CD4-positive, alpha-beta T cell treated with Interleukin-12 subunit alpha and Interleukin-12 subunit beta, for 1 hour (primary cell): ENCODE measurements at places on chromosomes 6 and 20.

DNA sequence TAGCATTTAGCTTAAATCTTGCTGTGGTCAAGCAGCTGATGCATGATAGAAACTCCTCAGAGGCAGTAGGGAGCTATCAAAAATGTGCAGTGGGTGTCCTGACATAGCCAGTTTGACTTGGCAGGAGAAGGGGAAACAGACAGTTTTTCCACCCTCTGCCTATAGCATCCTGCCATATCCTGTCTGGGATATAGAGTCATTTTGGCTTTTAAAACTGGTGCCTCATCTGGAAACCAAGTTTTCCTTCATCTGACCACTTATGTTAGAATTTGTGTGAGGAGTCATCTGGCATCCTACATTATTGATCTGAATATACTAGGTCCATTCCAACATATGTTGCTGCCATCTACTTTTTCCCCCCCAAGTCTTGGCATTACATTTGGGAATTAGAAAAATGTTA lies 284.1 kb downstream of the CD109 start:
- no peak for DNase-seq

DNA sequence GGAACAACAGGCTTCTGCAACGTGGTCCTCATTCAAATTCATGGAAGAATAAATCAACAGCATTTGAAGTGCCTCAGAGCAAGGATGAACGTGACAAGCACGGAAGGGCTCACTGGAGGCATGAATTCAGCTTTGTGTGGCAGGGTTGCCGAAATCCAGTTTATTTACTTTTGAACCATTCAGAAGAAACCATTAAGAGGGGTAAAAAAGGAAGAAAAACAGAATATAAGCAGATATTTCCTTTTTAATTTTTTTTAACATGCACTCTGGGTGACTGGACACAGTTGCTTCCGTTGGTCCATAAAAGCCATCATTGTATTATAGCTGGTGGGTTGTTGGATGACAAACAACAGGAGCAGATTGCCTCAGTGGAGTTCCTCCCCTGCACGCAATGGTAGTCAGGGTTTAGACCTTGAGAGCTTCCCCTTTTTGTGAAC lies 17.3 kb upstream of the SNRPB2 start:
- no peak for DNase-seq

- DNase-seq, result no peak
Measured at GRCh38 chr6:153858529-153858928, 180.5 kb upstream of the OPRM1 start.

DNA sequence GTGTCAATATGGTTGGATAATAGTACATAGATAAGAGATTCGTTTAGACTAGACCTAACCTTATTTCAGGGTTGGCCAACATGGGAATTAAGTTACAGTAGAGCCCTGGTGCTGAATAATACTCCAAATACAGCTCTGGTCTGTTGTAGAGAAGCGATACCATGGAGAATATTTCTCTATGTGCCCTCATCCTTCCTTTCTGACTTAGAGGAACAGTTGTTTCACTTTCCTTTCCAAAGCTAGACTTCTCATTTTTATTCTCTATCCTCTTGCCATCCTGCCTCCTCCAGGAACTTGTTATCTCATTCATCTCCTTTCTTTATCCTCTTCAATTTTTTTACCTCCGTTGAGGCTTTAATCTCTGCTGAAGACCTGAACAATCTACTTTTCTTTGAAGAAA lies 68.9 kb downstream of the EDN1 start:
- DNase-seq, result no peak

DNA sequence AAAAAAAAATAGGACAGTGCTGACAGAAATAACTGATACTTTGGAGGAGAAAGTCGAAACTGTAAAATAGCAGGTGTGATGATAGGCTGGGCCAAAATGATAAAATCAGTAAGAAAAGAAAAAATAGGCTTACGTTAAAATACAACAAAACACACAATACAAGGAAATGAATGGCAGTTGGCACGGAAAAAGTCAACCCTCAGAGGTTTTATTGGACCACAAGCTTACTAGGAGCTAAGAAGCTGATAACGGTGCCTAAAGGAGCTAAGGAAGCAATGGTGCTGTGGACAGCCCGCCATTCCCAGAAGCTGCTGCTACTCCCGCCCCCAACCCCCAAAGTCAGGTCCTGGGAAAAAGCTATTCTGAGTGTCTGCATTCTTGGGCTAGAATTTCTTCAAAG lies 55.9 kb upstream of the RNF146 start:
- no peak for DNase-seq

DNA sequence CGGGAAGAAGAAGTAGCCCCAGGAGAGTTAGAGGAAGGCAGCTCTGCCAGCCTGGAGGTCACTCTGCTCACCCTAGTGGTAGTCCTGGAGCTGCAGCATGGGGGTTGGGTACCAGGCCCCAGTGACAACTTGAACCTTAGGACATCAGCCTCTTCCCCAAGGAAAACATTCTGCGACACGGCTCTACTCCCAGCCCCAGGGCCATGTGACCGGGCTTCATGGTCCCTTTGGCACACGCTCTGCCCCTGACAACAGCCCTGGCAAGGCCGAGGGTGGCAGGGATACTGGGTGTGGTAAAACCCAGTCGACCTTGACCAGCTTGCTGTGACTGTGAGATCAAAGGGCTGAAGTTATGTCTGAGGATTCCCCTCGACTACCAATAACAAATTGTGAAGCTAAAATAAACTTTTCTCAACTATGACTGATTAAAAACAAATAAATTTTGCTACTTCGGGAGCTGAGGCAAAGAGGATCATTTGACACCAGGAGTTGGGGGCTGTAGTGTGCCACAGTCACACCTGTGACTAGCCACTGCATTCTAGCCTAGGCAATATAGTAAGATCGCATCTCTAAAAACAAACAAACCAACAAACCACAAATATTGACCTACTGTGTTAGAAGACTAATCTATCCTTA lies 24.4 kb upstream of the ARID1B start:
- no peak for DNase-seq

- DNase-seq, result no peak
Measured at GRCh38 chr6:146297815-146298214, 245.8 kb upstream of the RAB32 start.

DNA sequence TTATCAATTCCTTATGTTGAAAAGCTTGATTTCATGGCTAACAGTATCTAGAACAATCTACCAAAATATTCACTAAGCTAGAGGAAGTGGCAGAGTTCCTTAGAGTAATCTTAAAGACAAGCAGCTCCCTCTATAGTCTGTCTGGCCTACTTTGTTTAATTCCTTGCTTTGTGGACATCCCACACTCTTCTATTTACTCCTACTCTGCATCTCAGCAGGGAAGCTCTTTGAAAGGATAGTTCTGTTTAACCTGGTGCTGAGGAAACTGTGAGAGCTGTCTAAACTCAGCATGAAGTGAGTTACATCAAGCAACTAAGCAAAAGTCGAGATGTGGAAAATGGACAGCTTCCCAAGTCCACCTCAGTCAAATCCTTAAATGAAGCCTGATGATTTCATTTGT lies 4.3 kb downstream of the REV3L start:
- DNase-seq, result peak; percentile 57

DNA sequence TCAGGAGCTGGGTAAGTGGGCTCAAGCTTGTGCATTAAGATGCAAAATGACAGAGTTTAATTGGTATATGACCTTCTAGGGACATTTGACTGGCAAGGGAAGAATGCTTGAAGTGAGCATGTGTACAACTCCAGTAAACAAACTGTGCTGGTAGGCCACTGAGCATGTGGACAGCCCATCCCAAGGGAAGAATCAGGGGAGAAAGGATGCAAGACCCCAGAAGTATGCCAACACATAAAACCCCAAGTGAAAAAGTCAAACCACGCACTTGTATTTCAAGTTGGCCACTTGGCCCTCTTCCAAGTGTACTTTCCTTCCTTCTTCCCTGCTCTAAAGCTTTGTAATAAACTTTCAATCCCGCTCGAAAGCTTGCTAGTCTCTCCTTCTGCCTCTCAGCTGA lies 10.4 kb upstream of the THBD start:
- no peak for DNase-seq

- no peak for DNase-seq
Measured at GRCh38 chr20:21713901-21714296, 8.4 kb downstream of the PAX1 start.

GRCh38 chr6:3579652-3580175 lies 122.9 kb upstream of the SLC22A23 start:
- no peak for DNase-seq

GRCh38 chr20:23085436-23086055 lies 578 bp downstream of the CD93 start:
- DNase-seq, result no peak

DNA sequence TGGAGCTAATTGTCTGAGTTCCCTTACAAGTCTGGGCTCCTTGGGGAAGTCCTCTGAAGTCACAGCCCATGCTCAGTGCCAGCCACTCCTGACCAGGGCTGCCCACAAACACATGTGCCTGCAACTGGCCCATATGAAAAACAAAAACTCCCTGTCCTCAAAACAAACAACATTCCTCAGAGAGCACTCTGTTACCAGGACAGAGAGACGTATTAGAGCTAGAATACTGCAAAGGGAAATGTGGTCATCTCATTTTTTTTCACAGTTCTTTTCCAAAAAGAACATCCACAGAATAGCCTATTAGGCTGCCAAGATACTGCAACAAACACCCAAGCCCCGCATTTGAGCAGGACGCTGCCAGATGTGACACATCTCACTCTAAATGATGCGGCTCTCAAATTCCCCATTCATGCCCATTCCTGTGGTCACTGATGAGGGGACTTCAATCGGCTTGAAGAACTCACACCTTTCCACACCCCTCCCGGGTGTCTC lies 71.1 kb downstream of the SLC22A23 start:
- no peak for DNase-seq

- no peak for DNase-seq
Measured at GRCh38 chr20:57881466-57882385, 171.9 kb upstream of the PMEPA1 start.

DNA sequence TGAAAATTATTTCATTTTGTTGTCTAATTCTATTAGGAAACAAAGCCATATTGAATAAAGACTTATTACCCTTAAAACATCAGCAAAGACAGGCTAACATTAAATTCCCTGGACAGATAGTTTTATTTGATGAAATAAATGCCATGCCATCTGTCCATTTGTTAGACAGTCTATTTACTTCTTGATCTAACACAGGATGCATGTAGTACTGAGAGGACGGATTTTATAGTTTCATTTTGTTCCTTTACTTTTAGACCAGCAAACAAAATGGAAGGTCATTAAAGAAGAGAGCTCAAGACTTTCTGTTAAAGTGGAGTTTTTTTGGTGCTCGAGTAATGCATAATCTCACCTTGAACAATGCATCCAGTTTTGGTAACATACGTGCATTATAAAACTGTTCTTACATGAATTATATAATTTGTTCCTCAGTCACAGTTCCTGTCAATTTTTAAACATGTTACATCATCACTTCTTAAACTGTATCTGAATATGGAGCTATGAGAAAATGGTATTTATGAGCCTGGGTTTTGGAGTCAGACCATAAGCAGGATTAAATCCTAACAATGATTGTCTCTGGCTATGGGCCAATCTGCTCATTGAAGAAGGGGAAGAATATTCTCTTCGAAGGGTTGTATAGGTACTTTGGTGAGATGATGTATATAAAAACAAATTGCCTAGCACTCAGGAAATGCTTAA lies 46.0 kb downstream of the RFX6 start:
- no peak for DNase-seq

GRCh38 chr20:47951521-47951971 lies 166.3 kb upstream of the SULF2 start:
- DNase-seq, result no peak

DNA sequence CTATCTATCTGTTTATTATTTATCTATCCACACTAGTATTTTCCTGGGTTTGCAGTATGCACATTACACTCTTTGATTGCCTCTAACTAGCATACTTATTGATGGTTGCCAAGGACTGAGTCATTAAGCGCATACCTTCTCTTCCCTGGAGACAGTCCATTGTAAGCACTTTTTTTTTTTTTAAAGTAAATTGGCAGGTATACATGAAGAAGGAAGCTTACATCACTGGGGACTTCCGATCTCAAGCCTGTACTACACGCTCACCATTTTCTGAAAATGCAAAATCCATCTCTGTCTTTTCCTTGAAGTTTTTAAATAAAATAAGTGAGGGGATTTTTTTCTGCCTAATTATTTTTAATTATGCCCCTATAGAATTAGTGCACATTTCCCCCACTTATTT lies 63.5 kb downstream of the HMGN3 start:
- no peak for DNase-seq

GRCh38 chr6:166169549-166170421 lies 2.1 kb upstream of the TBXT start:
- DNase-seq, result no peak

DNA sequence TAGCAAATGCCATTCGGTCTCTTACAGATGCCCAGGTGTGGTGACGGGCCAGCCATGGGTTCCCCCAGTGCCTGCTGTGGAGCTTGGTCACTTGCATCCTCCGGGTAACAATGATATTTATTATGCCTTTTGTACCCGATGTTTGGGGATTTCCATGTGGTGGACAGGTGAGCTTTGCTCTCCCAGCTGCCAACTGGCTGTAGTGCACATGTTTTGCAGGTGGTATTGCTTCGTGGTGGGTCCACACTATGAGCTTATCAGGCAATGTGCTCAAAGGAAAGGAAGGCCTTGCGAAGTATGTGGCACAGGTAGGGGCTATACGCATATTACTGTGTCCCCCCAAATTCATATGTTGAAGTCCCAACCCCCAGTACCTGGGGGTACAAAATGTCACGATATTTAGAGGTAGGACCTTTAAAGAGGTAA lies 4.2 kb upstream of the CTCFL start:
- DNase-seq, result no peak

DNA sequence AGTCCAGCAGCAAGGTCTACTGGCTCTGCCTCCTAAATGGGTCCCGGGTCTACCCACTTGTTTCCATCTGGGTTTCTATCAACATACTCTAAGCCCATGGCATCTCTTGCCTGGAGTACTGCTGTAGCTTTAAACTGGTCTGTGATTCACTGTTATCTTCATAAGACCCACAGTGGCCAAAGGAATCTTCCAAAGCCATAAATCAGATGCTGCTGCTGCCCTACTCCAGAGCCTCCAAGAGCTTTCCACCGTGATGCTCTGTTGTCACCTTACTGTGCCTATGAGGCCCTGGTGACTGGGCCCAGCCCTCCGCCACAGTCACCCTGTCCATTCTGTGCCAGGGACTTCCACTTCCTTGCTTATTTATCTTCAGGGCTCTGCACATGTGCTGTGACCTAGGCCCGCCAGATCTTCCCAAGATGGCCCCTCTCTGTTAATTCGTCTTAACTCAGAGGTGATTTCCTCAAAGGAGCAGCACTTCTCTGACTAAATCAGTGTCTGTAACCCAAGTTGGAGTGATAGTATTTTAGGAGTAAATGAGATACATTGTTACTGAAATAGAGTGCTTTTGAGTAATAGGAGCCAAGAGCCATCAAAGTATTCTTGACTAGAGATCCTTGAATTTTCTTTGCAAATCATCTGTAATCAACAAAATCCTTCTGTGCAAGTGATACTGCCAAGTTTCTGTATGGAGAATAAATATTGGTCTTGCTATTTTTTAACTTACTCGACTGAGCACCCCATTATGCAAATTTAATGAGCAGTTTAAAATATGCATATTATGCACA lies 102.5 kb downstream of the PPP1R14C start:
- no peak for DNase-seq
